Progenitor cell of endocrine pancreas (in vitro differentiated cells): ENCODE measurements at places on chromosomes 5 and 9. TPM values are rescaled to one million over a fixed set of nuclear protein-coding genes. Genes with fewer than 3 reads are reported as not detected.
A peak's percentile ranks its signal among the peaks of the same experiment; 100 is the strongest.

DNA sequence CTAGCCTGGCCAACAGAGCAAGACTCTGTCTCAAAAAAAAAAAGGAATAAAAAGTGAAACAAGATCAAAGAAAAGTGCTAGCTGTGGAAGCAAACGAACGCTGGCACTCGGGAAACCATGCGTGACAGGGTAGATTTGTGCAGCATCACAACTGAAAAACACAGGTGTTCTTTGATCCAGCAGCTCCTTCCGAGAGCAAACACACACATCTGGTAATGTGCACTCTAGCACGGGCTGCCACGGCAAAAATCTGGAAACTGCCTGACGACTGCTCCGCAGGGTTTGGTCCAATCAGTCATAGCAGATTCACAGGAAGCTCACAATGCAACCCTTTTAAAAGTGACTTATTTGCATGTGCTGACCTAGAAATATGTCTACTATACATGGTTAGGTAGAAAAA, 80.0 kb downstream of the SYK start:
- DNase-seq, result no peak

DNA sequence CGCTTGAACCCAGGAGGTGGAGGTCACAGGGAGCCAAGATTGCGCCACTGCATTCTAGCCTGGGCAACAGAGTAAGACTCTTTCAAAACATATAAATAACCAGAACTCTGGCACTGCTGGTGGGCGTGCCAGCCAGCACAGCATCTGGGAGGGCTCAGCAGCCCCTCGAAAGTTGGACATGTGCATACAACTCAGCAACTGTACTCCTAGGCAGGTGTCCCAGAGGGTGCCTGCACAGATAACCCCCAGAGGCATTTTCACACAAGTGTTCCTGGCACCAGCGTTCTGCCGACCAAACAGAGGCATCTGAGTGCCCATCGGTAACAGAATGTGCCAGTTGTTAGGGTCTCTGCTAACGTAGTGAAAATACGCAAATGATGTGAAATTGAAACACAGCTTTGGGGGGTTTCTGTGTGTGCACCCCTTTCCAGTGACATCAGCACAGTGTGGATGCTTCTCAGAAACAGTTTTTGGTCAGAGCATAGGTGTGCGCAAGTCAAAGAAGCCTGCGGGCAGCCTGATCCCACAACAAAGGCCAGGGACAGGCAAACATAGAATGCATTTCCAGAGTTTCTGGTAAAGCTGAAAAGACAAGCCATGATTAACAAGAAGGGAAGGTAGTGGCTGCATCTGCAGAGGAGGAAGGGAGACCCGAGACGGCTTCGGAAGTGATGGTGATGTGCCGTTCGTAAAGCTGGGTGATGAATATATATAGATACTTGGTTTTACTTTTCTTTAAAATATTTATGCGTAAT, 190.2 kb downstream of the CACNA1B start:
- no peak for DNase-seq

- DNase-seq, result no peak
Measured at GRCh38 chr9:15304632-15305031, 2.4 kb downstream of the TTC39B start.

- DNase-seq, result no peak
Measured at GRCh38 chr5:10601246-10602030, 37.6 kb downstream of the ANKRD33B start.

DNA sequence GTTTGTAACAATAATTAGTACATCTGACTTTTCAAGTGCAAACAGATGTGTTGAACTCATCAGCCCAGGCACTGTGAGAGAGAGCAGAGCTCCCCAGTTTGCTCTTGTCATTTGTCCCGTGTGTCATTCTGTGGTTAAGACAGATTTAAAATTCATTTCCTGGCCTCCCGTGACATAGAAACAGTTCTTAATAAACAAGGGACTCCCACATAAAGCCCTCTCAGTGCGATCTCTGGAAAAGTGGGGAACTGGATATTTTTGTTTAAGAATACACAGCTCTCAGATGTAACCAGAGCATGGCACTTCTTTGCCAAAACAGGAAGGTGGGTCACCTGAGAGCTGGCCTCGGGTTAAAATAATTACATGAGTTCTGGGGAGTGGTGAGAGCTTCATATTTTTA, 58.6 kb downstream of the PRKACG start:
- DNase-seq, result no peak

- no peak for DNase-seq
Measured at GRCh38 chr9:93577078-93577974, 942 bp downstream of the PHF2 start.

- no peak for DNase-seq
Measured at GRCh38 chr5:68504306-68504705, 288.8 kb downstream of the PIK3R1 start.

DNA sequence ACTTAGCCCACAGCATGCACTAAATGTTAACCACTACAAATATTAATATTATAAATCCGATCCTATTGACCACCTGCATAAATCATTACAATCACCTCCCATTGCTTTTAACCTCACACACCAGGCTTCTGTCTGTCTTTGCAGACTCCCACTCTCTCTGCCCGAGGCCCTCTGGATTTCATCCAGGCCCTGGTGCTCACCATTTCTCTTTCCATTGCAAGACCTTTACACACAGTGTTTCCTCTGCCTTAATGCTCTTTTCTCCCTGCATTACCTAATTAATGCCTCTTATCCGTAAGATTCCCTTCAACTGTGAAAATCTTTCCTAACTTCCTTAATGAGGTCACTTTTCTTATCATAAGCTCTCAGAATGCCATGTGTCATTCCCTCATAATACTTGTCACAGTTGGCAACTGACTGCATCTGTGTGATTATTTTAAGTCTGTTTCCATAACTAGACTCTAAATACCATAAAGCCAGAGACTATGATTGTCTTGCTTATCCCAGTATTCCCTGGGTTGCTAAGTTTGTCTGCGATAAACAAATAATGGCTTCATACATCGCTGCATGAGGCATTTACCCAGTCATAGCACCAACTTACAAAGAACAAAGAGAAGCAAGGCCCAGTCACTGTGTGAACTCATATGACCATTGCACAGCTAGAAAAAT, 155.1 kb downstream of the CCDC192 start:
- DNase-seq, result no peak

DNA sequence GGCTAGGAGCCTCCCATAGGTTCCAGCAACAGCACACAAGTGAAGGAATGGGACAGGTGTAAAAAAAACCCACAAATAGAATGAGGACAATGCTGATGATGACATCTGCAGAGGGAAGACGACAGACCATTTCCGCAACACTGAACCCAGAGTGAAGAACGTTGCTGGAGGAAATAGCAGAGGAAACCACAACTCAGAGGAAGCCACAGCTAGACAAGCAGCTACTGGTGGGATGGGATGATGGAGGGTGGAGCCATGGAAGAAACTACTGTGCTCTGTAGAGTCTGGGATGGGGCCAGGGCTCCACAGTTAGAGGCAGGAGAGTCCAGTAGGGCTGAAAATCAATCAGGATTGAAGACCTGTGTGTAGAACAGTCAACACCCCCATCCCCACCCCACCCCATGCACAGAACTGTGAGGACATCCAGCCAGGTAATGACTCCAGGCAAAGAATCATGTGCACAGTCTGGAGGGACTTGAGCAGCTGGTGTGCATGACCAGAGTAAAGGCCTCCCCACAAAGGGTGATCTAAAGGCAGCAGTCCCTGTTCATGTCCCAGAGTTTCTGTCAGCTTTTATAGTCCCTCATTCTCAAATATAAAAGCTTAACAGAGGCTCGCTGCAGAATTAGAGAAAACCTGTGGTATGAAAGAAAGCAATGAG, 65.2 kb upstream of the SPIN1 start:
- no peak for DNase-seq

DNA sequence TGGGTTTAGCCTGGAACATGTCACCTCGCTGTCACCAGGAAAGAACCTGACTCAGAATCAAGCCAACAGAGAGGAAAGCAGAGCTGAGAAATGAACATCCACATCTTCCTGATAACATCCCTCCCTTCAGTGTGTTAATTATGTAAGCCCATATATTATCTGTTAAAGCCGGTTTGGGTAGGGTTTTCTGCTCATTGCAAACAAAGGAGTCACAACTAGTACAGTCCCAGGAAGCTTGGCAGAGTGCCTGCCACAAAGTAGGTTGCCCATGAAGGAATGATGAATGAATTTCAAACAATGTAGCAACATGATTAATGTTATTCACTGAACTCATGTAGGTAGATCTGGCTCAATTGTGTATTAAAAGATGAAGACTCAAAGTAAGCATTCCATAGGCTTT, 10.4 kb upstream of the PPARGC1B start:
- DNase-seq, result no peak

DNA sequence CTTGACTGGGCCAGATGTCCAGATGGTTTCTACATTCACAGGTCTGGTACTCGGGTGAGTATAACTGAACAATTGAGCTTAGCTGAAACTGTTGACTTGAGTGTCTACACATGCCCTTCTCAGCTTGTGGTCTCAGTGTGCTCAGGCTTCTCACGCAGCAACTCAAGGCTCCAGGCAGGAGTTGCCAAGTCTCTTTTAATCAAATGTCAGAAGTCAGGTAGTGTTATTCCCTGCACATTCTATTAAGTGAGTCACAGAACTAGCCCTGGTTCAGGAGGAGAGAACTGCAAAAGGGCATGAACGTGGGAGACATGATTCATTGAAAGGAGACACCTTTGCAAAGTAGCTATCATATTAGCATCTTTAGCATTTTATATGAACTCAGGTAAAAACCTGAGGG, 199.3 kb upstream of the ACTBL2 start:
- no peak for DNase-seq

DNA sequence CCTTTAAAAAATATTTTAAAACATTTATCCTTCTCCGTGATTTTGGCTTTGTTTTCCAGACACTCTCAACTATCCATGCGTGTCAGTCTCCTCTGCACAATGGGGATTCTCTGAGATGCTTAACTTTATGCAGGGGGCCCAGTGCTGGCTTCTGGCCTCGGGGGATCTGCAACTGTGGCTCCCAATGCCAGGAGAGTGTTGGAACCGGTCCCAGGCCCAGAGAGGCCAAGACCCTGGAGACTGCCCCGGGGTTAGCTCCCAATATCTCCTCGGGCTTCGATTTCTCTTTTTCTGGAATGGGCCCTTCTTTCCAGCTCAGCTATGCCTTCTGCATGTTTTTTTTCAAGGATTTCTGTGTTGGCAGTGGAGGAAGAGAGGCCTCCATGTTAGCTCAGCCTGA, 20.1 kb upstream of the SARDH start:
- DNase-seq, result no peak

DNA sequence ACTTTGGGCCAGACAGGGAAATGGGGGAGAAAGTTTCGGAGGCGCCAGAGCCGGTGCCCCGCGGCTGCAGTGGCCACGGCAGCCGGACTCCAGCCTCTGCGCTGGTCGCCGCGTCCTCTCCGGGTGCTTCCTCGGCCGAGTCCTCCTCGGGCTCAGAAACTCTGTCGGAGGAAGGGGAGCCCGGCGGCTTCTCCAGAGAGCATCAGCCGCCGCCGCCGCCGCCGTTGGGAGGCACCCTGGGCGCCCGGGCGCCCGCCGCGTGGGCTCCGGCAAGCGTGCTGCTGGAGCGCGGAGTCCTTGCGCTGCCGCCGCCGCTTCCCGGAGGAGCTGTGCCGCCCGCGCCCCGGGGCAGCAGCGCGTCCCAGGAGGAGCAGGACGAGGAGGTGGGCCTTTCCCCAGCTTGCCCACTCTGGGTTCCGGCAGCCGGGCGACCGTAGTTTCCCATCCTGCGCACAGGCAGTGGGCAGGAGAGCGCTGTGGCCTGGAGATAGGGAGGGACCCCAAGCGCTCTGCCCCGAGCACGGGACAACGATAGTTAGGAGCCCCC, 516 bp downstream of the MAST4 start:
- DNase-seq, result peak; percentile 24

DNA sequence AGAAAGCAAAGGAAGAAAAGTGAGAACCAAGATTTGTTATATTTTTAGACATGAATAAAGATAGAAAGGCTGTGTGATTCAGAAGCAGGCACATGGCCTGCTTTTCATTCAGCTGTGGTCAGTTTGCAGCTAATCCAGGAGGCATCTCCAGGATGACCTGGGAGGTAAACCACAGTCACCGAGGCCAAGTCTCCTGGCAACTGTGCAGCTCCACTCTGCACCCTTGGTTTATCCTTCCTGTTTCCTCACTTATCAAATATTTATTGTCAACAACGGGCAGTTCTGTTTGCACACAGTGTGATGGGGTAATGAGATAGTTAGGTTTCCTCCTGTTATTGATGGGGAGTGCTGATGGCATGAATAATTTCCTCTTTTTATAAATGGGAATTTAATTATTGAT, 243.0 kb downstream of the PSAT1 start:
- DNase-seq, result no peak

GRCh38 chr9:96050861-96051155, 175.3 kb downstream of the ERCC6L2 start:
- DNase-seq, result no peak

- no peak for DNase-seq
Measured at GRCh38 chr9:34463098-34463900, 4.7 kb downstream of the DNAI1 start.

GRCh38 chr5:9209846-9210492, 335.9 kb downstream of the SEMA5A start:
- DNase-seq, result no peak

DNA sequence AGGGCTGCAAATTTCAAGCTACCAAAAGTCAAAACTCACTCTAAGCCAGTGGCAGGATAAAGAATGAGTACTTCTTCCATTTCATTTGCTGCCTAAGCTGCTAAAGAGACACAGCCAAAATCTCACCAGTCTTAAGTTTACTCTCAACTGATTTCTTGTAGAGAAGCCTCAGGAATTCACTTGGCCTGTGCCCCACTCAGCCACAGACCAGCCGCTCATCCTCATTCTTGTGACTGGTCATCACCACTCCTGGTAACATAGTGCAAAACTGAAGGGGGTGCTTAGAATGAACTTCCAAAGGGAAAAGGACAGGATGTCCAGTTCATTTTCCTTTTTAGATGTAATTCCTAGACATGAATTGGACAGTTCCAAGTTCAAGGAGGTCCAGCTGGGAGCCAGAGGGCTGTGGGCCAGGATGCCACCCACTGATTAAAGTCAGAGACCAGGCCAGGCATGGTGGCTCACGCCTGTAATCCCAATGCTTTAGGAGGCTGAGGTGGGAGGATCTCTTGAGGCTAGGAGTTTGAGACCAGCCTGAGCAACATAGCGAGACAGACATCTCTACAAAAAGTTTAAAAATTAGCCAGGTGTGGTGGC, 72.7 kb upstream of the RANBP3L start:
- no peak for DNase-seq

- no peak for DNase-seq
Measured at GRCh38 chr5:175682664-175683063, 24.8 kb downstream of the HRH2 start.

DNA sequence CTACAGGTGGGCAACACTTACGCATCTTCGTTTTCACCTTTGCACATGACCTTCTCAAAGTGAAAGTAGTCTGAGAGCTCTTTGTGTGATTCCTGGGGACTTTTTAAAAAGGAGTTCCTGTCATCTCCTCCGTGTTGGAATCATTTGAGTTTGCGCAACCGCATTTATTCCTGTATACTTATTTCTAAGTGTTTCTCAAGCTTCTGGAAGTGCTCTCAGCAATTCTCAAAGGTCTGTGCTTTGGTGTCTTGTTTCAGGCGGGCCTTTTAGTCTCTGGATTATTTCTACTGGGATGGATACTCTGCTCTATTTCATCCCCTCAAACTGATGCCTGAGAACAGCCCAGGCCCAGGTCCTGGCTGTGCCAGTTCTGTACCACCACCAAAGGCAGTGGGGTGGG, 226.5 kb upstream of the TUT7 start:
- no peak for DNase-seq

GRCh38 chr9:122988920-122989621, 44.4 kb upstream of the GPR21 start:
- no peak for DNase-seq

- DNase-seq, result no peak
Measured at GRCh38 chr5:156154757-156155156, 172.2 kb upstream of the SGCD start.

The AIF1L gene
- 71.1 and 72.5 TPM in 2 replicates for total RNA-seq

The SLCO6A1 gene
- 2.0 and 4.9 TPM in 2 replicates for total RNA-seq

The F2RL1 gene
- 6.5 and 10.0 TPM in 2 replicates for total RNA-seq

The NR2F1-AS1 gene
- 6.3 and 10.6 TPM in 2 replicates for total RNA-seq

The ZSWIM6 gene
- 33.4 and 35.2 TPM in 2 replicates for total RNA-seq
